PC-3 (cell line): ENCODE measurements at places on chromosomes 16 and 17.

GRCh38 chr16:22103441-22103840 is 11.1 kb downstream of the VWA3A start:
- no peak for DNase-seq

DNA sequence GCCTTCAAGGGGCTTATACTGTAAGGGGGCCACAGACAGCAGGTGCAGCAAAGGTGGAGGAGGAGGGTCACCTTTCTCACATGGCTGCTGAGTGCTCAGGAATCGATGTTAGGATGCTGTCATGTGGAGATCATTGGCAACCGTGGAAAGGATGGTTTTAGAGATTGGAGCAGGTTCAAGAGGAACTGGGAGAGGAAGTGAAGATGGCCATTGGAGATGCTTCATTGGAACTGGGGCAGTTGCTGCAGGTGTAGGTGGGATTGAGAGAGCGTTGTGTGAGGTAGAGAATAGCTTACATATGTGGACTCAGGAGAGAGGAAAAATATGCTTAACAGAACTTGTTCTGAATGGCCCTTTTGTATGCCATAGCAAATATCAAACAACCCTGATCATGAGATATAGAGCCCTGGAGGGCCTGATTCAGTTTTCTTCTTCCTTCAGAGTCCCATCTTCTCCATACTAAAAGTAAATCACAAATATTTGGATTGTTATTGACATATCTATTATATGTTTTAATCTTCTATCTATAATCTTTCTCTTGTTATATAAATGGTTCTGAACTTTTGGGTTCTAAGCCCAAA is 40.8 kb downstream of the LDHD start:
- DNase-seq: no peak

DNA sequence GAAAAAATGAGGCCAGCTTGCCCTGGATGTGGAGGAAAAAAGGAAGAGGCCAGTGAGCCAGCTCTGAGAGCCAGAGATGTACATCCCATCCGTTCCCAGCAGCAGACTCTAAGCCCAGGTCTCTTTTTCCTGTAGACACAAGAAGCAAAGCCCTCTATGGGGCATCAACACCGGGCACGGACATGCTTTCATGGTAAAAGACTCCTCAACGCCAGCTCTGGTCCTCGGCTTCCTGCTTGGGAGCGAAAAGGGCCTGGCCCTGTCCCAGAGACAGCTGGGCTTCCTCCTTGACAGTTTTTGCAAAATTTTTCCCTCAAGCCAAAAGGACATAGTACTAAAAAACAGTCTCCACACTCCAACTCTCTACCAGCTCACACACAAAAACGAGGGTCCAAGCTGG is 27.1 kb downstream of the PELP1 start:
- DNase-seq: no peak

GRCh38 chr16:4685292-4685691 is 8.1 kb upstream of the NUDT16L1 start:
- DNase-seq: no peak
